ENCODE measurements at places on chromosomes 1 and 21.

- no peak for DNase-seq
Observed at GRCh38 chr1:21110163-21110562, 66.5 kb downstream of the EIF4G3 start.

GRCh38 chr1:169105434-169106094 is 926 bp upstream of the ATP1B1 start:
- no peak for DNase-seq

DNA sequence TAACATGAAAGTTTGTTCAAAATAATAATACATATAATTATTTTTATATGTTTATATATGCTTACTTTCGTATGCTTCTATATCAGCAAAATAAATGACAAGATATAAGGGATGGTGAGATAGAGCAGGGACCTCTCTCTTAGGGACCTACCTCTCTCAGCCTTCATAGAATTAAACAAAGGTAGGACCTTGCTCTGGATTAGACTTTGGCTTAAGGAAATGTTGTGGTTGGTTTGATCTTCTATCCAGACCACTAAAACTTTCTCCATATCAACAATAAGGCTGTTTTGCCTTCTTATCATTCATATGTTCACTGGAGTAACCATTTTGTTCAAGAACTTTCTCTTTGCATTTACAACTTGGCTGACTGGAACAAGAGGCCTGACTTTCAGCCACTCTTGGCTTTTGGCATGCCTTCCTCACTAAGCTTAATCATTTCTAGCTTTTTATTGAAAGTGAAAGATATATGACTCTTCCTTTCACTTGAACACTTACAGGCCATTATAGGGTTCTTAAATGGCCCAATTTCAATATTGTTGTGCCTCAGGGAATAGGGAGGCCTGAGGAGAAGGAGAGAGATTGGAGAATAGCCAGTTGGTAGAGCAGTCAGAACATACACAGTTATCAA is 14.4 kb downstream of the FRRS1 start:
- no peak for DNase-seq

DNA sequence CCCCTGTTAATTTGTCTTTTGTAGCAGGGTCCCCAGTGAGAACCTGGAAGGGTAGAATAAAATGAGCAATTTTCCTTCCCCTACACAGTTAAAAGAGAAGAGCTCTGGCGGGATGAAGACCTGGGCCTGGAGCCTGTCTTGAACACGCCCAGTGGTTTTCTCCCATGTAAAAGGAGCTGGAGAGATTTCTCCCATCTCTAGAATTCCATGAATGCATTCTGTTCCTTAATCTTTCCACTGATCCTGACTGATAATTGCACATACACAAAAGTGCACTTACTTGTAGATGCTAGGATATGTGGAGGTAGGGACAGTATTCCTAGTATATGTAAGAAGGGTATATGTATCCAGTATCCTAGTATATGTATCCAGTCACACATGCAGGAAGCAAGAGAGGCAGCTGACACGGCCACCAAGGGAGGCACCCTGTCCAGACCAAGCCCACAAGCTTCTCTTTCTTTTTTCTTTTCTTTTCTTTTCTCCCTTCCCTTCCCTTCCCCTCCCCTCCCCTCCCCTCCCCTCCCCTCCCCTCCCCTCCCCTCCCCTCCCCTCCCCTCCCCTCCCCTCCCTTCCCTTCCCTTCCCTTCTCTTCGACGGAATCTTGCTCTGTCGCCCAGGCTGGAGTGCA is 11.9 kb upstream of the PKNOX1 start:
- DNase-seq, result no peak

DNA sequence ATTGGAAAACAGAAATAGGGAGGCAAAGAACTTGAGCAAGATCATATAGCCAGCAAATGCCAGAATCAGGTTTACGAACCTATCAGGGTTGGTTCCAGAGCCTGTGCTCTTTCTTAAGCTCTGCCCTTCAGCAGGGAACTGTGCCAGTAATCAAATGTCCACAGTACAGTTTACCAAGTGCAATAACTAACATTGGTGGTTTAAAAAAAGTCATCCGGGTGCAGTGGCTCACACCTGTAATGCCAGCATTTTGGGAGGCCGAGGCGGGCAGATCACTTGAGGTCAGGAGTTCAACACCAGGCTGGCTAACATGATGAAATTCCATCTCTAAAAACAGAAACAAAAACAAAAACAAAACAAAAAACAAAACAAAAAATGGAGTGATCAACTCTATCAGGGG is 182.7 kb downstream of the LMX1A start:
- no peak for DNase-seq

GRCh38 chr1:107451715-107452114 is 310.9 kb downstream of the NTNG1 start:
- DNase-seq, result no peak

DNA sequence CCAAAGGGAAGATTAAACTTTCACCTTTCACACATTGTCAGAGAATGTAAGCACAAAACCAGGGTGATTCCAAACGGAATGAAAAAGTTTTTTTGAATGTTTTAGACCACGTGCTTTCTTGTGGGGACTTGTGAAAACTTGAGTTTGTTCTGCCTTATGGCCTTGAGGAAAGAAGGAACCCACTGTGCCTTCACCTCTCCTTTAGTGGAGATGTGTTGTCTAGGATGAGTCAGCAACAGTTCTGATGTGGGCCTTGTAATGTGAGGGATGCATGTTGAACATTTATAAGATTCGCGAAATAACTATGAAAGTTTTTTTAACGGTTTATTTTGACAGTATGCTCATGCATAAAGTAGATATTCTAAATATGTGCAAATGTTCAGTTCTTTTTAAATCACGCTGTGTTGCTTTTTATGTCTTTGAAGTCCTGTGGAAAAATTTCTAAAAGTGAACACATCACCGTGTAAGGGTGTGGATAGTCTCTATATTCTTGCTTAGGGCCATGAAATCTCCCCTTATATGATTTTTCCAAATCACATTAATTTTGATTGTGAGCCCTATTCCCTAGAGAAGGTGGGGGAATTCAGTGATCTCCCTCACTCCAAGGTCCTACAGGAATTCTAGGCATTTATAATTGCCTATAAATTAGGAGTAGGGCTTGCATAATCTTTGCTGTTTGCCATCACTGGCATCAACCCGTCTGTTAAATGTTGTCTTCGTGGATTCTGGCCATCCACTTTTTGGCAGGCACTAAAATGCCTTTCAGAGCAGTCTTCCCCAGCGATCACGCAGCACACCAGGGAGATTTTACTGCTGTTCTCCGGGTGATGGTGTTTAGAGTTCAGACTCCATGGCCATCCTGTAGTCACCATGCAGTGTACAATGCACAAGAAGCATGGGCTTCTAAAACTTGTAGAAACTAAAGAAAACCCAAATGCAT is 47.4 kb downstream of the PLA2G4A start:
- DNase-seq, result no peak

- no peak for DNase-seq
Observed at GRCh38 chr1:150973836-150974579, 627 bp downstream of the CERS2 start.

- no peak for DNase-seq
Observed at GRCh38 chr1:230773396-230774033, 26.3 kb downstream of the CAPN9 start.

All from stromal cell of bone marrow (primary cell).